T1000 (cell line): ENCODE measurements at places on chromosomes 4 and X.

DNA sequence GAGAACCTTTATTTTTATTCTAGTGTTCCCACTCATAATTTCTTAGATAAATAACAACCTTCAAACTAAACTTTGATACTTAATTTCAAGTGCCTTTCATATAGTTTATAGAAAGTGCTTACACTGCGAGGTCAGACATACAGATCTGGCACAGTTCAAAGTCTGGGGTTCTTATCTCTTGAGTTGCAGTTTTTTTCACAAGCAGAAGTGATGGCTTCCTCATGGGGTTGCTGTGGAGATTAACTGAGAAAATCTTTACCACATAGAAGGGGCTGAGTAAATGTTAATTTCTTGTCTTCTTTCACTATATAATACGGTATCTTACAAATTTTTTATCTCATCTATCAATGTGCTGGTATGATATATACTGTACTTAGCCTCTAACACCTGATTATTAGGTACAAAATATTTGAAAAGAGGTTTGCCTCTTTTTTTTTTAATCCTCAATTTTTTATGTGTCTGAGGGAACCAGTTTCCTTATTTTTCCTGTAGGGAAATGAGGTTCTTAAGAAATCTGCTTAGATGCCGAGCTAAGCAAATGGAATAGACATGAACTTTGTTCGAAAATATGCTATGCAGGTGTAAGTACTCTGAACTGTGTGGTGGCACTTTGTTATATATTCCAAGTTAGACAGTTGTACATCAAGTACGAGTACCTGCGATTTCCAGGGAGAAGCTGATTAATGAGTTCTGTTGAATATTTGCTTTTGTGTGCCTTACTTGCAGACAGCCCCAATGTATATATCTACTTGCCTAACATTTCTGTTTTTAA is 3.3 kb downstream of the ING2 start:
- DNase-seq = no peak

- no peak for DNase-seq
Measured at GRCh38 chr4:16977081-16977480, 78.6 kb upstream of the LDB2 start.

- peak; percentile 10 for DNase-seq
Measured at GRCh38 chr4:21769404-21770147, 179.0 kb downstream of the KCNIP4 start.

DNA sequence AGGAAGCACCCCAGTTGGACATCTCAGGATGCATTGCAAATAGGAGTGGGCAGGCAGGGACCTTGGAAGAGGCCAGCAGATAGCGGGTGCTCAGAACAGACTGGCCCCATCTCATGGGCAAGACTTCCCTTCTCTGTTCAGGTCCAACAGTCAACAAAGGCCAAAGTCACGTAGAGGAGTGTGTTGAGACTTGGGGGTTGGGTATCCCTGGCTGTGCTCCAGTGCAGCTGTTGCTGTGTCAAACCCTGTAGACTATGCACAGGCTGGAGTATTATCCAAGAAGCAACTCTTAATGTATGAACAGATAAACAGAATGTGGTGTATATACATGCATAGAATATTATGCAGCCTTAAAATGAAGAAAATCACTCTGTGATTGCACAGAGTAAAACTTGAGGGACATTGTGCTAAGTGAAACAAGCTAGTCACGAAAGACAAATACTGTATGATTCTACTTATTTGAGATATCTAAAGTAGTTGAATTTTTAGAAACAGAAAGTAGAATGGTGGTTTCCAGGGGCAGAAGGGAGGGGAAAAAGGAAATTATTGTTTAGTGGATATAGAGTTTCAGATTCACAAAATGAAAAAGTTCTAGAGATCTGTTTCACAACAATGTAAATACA is 192.1 kb upstream of the LCORL start:
- DNase-seq = no peak

GRCh38 chrX:134484039-134484438 is 24.1 kb downstream of the HPRT1 start:
- DNase-seq = no peak

- DNase-seq = no peak
Measured at GRCh38 chr4:44983083-44983482, 256.7 kb upstream of the GNPDA2 start.

DNA sequence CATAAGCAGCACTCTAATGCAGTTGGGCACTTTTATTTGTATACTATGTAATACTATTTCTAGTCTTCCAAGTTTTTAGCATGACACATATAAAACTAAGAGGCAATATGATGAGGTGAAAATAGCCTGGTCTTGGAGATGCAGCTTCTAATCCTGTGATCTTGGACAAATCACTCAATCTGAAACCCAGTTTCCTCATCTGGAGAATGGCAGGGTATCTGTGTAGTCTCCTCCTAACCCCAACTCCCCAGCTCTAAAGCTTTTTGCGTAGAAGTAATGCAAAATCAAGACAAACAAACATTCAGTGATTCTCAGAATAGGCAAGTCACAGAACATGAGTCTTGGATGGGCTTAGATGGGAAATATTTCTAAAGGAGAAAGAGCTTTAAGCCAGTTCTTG is 36.7 kb upstream of the IL21 start:
- DNase-seq = no peak

- DNase-seq = no peak
Measured at GRCh38 chr4:5968246-5968645, 50.0 kb downstream of the C4orf50 start.

- DNase-seq = peak; percentile 80
Measured at GRCh38 chr4:92305148-92305877, 1.5 kb downstream of the GRID2 start.

DNA sequence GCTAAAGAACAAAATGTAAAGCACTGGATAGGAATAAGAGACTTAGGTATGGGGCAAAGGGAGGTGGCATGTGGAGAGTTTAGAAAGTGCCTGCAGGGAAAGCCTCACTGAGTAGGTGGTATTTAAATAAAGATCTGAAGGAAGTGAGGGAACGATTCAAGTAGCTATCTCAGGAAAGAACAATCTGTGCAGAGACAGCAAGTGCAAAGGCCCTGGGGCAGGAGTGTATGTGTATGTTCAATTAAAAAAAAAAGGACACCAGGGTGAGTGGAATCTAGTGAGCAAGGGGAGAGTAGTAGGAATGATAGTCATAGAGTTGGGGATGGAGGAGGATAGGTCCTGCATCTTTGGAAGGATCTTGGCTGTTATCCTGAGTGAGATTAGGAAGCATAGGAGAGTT is 779.9 kb upstream of the FTHL17 start:
- DNase-seq = no peak

- no peak for DNase-seq
Measured at GRCh38 chr4:94345969-94346368, 3.3 kb upstream of the HPGDS start.

DNA sequence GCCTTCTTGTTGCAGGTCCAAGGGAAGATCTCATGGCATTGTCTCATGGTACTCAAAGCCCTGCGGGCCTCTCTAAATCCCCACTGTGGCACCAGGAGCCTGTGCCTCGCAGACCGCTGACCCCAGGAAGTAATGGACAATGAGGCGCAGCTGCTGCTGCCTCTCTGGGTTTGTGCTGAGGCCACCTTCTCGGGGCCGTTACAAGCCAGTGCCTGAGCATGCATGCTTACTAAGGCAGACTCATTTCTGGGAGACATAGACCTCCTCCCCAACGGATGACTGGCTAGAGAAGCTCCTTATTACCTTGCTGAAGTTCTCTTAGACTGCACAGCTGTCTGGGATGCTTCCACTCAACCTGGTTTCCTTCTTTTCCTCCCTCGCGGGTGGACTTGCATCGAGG is 1.3 kb downstream of the BDH2 start:
- DNase-seq = no peak

DNA sequence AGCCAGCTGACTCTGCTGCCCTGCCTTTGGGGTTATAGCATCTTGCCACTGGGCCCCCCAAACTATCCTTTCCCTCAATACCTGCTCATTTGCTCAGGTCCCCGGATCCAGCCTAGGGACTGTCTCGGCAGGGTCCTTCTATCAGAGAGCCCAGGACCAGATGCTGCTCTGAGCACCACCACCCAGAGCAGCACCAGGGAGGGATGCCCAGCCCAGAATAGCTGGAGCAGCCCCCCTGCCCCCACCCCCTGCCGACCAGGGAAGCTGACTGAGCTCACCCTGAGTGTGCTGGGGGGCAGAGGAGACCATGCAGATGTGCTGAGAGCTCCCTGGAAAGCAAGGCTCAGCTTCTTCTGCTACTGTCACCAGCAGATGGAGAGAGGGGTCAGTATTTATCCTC is 103.6 kb upstream of the IGSF1 start:
- no peak for DNase-seq

DNA sequence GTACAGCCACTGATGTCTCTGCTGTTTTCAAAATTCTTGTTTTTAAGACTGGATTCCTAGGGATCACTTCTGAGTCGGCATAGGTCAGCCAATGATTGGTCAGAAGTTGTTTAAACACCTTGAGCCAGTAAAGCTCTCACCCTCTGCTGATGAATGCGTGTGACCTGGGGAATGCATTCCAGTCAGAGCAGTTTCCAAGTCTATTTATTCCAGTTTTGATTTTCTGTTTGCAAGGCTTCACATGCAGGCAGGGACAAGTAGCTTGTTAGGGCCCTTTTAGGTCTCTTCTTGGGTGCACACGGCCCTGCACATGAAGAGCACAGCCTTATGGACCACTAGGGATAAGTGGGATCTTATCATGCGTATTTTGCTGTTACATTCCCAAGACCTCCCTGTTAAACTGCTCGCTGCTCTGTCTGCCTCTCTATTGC is 47.0 kb downstream of the KLHL15 start:
- DNase-seq = no peak

- DNase-seq = no peak
Measured at GRCh38 chr4:117957571-117957970, 76.7 kb upstream of the NDST3 start.

- no peak for DNase-seq
Measured at GRCh38 chr4:4866866-4867374, 7.5 kb downstream of the MSX1 start.

- DNase-seq = peak; percentile 35
Measured at GRCh38 chr4:27278615-27279375, 418.2 kb downstream of the STIM2 start.

DNA sequence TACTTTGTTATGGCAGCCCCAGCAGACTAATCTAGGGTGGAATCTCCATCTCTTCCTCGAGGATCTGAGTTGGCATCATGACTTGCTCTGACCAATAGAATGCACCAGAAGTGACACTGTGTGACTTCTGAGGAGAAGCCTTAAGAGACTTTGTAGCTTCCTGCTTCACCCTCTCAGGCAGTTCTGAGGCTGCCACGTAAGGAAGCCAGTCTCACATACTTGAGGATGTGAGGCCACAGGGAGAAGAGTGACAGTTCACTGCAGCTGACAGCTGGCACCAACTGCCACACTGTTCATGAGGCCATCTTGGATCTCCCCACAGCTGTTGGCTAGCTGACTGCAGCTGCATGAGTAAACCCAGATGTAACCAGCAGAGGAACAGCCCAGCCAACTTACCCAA is 29.3 kb upstream of the BCOR start:
- no peak for DNase-seq

DNA sequence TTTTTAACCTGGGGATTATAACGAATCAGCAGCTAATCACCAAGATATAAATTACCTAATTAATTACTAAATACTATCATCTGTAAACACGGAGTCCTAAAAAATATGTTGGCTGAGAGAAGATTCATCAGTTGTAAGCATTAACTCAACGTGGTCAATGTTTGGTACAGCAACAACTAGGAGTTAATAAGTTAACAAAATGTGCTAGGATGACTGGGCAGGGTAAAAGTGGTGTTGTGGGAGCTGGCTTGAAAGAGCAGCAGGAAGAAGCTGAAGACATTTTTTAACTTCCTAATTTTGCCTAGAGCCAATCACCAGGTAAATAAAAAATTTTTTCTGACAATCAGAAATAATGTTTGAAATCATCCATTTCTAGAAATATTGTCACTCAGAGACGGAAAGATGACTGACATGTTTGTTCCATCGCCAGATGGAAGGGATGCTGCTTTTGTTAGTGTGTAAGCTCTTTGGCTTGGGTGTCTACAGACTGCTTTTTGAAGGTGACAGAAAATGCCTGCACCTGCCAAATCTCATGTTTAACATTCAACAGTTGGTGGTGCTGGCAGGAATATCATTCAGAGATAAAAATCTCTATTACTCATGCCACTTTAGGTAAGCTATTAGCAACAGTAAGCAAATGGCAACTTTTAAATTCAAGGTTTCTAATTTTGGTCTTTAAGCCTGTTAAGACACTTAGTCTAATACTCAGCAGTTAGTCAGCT is 1126.9 kb downstream of the STPG2 start:
- no peak for DNase-seq

DNA sequence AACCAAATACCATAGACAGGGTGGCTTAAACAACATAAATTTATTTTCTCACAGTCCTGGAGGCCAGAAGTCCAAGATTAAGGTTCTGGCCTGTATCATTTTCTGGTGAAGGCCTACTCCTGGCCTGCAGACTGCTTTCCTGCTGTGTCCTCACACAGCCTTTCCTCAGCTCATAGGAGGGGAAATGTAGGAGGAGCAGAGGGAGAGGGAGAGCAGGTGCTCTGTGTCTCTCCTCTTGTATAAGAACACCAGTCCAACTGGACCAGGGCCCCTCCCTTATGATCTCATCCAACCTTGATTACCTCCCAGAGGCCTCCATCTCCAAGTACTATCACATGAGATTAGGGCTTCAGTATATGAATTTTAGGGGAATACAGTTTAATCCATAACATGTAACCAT is 34.3 kb downstream of the RAPGEF2 start:
- no peak for DNase-seq

GRCh38 chrX:71100581-71101505 is 5.2 kb downstream of the FOXO4 start:
- DNase-seq = no peak

GRCh38 chr4:16226816-16227461 is 668 bp upstream of the TAPT1 start:
- DNase-seq = no peak

- DNase-seq = no peak
Measured at GRCh38 chr4:17577665-17578481, 875 bp downstream of the LAP3 start.

- no peak for DNase-seq
Measured at GRCh38 chrX:44147130-44147529, 173.9 kb upstream of the NDP start.

DNA sequence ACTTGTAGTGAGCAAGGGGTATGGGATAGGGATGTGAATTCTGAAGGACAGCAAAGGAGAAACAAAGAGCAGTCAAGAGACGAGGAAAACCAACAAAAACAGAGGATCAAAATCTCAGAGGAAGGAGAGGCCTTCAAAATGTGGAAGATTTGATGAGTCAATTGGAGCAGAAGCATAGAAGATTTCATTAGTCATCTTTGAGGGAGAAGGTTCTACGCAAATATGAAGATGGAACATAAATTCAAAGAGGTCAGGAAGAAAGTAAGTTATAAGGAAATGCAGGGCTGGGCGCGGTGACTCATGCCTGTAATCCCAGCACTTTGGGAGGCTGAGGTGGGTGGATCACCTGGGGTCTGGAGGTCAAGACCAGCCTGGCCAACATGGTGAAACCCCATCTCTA is 35.4 kb downstream of the MID2 start:
- no peak for DNase-seq

DNA sequence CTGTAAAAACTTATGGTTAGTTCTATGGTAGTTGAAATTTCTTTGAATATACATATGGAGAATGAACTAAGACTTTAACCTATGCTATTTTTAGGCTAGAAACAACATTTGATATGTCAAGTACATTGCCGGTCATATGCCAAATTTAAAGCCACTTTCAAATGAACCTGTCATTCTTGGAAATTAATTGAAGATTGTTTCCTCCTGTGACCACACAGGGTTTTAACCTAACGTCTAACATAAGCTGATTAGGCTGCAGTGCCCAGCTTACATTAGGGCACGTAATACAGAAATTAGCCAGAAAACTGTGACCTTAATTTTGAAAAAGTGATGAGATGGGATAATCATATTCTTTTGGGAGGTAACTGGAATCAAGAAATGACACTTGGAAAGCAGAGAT is 645.9 kb downstream of the FSTL5 start:
- no peak for DNase-seq

GRCh38 chrX:110055616-110056015 is 52.7 kb downstream of the TMEM164 start:
- no peak for DNase-seq
